ENCODE measurements at places on chromosomes 3 and 15.

DNA sequence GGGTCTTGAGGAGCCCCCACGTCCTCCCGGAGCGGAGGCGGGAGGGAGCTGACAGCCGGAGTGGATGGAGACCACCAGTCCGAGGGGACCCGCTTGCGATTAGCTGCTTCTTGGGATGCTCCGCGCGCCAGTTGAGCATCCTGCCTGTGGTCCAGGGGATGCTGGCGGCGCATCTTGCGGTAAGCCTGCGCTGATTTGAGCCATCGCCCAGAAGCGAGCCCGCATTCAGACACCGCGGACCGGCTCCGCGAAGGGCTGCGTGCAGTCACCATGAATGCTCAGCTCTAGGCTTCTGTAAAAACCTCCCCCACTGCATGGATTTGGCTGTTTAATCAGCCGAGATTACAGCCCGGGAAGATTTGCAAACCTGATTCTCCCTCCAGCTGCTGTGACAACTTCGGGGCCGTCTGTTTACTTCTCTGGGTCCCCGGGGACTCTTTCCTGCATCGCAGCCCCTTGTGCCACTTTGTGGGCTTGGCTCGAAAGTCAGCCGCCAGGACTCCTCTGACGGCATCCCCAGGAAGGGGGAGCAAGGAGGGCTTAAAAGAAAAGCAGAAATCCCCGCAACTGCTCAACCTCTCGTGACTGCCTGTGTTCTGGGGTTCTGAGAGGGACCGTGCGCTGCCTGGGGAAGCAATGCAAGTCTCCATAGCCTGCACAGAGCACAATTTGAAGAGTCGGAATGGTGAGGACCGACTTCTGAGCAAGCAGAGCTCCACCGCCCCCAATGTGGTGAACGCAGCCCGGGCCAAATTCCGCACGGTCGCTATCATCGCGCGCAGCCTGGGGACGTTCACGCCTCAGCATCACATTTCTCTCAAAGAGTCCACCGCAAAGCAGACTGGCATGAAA lies 171.1 kb downstream of the KCNAB1 start:
- no peak for DNase-seq

DNA sequence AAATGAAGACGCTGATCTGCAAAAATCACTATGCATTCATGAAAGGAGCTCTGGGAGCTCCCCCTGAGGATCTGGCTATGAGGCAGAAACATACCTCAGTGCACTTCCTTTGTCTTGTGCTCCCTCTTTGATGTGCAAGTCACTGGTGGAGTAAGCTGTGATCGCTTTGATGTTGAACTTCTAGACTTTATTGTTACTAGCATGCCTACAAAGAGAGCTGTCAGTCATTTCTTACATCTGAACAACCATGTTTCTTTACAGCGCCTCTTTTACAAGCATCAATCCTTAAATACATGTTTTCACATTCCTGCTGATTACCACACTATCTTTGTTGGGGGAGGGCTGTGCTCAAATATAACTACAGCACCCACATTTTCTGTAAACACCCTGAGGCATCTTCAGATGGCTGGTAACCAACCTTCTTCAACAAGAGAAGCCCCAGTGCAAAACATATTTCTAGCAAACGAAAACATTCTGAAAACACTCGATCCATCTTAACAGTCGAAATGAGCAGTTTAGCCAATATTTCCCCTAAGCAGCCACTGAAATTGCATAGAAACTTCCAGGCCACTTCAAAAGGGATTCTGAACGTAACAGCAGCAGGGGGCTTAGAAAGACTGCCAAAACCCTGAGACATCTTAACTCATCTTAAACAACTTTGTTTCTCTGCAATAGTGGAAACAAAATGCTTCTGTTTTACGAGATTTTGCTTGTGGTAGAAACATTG lies 101.9 kb upstream of the ICE2 start:
- DNase-seq = no peak

- DNase-seq = peak; percentile 19
Observed at GRCh38 chr3:176872771-176873209, 324.5 kb downstream of the TBL1XR1 start.

DNA sequence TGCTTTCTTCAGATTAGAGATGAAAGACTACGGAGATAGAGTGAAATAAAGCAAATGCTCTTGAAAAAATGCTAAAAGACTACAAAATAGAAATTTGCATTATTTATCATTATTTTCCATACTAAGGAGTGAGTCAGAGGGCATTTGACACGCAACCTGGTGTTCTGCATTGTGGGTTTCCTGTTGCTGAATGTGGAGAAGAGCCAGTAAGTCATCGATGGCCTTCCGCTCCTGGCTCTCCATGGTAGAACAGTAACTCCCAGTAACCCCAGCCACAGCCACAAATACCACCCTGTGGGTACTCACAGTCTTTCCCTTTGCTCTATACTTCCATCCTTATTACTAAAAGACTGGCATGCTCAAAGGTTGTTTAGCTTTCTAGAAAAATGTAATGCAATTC lies 61.5 kb downstream of the CGGBP1 start:
- no peak for DNase-seq

GRCh38 chr3:63992516-63993209 lies 30.6 kb downstream of the PSMD6 start:
- DNase-seq = no peak

GRCh38 chr3:93906245-93906644 lies 67.5 kb downstream of the PROS1 start:
- no peak for DNase-seq

DNA sequence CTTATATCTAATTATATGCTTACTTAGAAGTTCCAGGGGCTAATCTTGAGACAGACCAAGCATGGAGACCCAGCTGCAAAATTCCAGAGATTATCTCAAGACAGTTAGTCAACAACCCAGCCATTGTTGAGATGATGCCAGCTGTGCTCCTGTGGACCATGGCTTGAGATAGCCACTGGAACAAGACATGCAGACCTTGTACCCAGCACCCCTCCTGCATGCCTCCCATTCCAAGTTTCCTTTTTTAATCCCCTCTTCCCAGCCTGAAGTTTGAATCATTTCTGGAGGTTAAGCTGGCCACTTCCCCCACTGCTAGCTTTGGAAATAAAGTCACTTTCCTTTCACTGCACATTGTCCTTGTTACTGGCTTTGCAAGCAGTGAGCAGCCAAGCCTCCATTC lies 53.8 kb downstream of the IMPG2 start:
- no peak for DNase-seq

DNA sequence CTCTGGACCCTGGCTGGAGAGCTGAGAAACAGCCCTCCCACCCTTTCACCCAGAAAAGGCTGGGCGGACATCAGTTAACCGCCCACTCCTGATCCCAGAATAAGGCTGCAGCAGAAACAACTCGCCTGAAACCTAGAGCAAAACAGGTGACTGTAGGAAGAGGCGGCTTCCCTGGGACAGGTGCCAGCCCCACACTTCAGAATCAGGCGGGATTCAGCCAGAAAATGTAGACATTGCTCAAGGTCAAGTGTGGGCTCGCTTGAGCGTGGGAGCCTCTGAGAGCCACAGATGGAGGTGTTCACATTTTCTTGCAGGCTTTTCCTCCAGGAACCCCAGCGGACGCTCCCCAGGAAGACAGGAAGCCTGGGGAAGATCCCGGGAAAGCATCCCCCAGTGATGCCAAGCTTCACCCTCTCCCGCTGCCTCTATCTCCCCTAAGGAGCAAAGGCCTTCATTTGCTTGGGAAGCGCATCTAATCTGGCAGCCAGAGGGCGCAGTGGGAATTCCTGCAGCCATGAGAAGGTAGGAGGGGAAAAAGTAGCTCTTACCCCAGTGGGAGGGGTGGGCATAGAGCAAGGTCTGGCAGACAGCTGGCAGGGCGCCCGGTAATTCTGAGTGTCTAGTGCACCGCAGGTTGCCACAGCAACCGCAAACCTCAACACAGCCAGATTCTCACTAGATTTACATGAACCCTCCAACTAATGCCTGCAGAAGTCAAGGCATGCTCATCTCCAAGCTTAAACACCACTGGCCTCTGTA lies 77.7 kb downstream of the OCA2 start:
- peak; percentile 8 for DNase-seq

DNA sequence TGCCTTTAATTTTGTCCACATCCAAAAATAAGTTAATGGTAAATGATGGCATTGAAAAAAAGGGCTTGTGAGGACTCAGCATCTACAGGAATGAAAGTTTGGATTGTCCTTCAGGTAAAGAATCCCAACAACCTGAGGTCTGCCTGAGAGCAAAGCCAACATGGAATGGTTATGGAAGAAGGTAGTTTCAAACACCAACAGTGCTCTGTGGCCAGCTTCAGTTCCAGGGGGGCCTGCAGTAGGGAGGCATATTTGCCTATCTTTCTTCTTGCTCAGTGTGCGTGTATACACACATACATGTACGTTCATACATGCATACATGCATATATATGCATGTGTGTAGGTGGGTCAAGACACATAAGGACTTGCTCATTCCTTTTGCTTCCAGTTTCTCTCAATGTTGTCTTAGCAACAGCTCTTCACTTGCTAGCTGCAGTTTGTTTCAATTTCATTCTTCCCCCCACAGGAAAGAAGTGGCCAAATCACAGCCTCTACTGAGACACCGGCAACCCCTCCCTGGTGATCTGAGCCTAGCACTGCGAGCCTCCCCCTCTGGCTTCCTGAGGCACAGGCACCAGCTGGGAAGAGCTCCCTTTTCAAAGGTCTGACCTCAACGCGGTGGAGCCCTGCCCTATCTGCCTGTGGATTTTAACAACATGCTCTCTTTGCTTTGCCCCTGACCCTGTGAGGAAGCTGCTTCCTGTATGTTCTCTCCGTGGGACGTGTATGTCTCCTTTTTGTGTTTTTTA lies 146.2 kb downstream of the KLF13 start:
- no peak for DNase-seq

DNA sequence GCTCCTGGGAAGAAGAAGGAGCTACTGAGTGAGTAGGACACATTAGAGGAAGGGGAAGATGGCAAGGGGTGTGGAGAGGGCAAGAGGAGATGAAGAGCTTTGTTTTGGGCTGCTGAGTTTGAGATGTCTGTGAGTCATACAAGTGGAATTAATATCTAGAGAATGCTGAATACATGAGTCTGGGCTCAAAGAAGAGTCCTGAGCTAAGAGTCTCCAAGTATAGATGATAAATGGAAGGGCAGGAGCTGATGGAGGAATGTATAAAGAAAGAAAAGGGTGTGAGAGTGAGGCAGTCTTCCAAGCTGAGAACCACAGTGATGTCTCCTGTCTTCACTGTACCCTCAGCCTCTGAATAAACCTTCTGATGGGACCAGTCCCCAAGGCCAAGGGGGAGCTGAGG lies 205.5 kb upstream of the MRPL3 start:
- no peak for DNase-seq

DNA sequence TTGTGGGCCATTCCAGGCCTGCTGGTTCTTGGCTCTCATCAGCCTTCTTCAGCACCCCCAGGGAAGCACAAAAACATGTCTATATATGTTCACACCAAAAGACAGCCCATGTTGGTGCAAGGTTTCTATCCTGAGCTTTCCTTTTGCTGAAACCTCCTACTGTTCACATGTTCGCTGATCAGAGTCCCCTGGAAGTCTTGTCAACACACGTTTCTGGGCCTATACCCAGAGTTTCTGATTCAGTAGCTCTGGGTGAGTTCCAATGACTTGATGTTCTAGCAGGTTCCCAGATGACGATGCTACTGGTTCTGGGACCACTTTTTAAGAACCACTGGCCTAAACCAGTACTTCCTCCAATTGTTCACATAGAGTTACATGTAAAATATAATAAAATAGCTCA lies 46.0 kb downstream of the SUCNR1 start:
- DNase-seq = no peak

DNA sequence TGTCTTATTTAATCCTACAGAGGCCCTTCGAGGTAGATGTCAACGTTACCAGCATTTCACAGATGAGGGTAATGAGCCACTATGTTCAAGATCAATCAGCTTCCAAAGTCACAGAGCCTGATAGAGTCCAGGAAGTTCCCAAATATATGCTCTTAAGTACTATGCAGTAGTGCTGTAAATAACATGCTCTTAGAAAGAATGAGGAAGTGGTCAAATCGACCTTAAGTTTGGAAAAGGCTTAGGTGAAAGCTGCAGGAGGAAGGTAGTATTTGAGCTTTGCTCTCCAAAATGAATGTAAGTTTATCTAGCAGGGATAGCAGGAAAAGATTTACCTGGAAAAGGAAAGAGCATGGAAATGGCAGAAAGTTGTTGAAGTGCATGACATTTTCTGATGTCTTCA lies 234.0 kb downstream of the RBMS3 start:
- DNase-seq = no peak

GRCh38 chr3:190847436-190847835 lies 15.1 kb downstream of the GMNC start:
- DNase-seq = no peak
